Inflammatory macrophage (primary cell): ENCODE measurements at places on chromosomes 13 and 19.

GRCh38 chr19:41307954-41308449 lies 2.0 kb upstream of the CCDC97 start:
- DNase-seq = peak; percentile 5

DNA sequence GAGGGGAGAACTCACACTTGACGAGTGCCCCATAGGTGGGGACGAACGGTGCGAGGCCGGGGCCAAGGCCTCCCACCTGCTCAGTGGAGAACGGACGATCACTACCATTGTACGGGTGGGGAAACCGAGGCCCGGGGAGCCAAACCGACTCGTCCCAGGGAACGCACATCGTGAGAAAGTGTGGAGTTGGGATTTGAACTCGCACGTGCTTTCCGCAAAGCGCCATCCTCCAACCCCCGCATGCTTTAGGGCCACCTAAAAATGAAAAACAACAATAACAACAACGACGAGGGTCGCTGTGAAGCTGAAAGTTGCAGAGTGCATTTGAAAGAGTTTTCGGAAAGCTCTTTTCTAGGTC lies 458 bp downstream of the ARHGEF1 start:
- no peak for DNase-seq

GRCh38 chr19:53596056-53596455 lies 35.7 kb upstream of the DPRX start:
- no peak for DNase-seq

DNA sequence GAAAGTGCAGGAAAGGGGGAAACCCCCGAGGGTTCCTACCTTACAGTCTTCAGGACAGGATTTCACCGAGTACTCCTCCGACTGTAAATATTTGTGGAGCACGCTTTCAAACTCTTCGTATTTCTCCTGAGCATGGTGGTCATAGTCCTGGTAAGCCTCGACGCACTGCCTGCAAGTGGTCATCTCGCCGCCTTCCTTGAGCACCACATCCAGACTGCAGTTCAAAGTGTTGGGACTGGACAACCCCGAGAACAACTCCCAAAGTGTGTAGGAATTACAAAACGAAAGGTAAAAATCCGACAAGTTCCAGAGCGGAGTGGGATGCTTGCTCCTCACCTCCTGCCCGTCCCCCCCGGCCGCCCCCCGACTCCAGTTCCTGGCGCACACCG lies 349.7 kb downstream of the LIG4 start:
- DNase-seq = no peak

DNA sequence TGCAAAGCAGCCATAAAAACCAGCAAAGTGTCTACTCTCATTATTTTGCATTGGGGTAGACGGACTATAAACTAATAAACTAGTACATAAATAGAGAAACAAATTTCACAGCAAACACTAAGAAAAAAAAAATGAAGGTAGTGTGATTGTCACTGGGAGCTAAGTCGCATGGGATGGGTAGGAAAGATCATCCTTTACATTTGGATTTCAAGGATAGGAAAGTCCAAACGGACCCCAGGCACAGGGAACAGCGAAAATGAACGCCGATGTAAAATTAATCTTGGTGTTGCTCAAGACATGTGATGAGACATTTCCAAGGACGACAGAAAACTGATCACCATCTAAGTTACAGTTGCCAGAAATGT lies 690 bp upstream of the SGTA start:
- no peak for DNase-seq
